ENCODE measurements at places on chromosomes 13 and 19. TPM values are rescaled to one million over a fixed set of nuclear protein-coding genes. Genes with fewer than 3 reads are reported as not detected.

The KLK3 gene
- total RNA-seq, result not detected

The ZNF260 gene
- 9.3 TPM for total RNA-seq

The NCR1 gene
- total RNA-seq, result not detected

The MED16 gene
- 27.4 TPM for total RNA-seq

The LATS2 gene
- 2.7 TPM for total RNA-seq

The GPR4 gene
- total RNA-seq, result not detected

The NANOS3 gene
- not detected for total RNA-seq

The ZNF726 gene
- 8.9 TPM for total RNA-seq

The POGLUT2 gene
- 14.9 TPM for total RNA-seq

The RELB gene
- 0.78 TPM for total RNA-seq

The ERFL gene
- not detected for total RNA-seq

The ZNF136 gene
- total RNA-seq, result 2.2 TPM

The ARHGEF7 gene
- total RNA-seq, result 8.5 TPM

All from H4 (cell line).